ENCODE measurements at places on chromosomes 4 and X.

GRCh38 chr4:161642708-161643107, 521.1 kb downstream of the FSTL5 start:
- DNase-seq, result no peak

GRCh38 chr4:2172161-2172560, 69.8 kb downstream of the HAUS3 start:
- peak; percentile 25 for DNase-seq

- no peak for DNase-seq
These were observed 67.0 kb downstream of the HPF1 start for GRCh38 chr4:169690787-169691186.

DNA sequence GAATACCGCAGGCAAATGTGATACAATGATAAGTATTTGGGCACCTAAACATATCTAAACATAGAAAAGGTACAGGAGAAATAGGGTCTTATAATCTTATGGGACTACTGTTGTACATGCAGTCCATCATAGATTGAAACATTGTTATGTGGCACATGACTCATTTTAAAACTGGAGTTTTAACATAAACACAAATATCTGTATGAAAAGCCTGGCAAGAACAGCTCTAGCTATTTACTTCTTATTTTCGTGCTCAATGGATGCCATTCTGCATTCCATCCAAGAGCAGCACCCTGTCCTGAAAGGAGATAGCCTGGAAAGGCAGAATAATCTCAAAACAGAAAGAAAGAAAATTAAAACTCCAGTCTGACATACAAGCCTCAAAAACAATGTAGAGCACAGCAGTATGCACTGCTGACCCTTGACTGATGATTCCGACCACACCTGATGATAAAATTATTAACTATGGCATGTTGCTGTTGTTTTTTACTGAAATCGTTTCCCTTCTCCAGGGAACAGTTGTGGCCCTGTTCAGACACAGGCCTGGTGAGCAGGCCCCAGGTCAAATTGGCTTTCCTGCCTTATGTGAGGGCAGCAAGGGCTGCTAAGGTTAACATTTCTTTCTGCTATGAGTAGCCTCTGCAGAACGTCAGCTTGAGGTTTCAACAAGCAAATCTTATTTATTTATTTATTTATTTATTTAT, 152.7 kb downstream of the APBB2 start:
- DNase-seq, result no peak

DNA sequence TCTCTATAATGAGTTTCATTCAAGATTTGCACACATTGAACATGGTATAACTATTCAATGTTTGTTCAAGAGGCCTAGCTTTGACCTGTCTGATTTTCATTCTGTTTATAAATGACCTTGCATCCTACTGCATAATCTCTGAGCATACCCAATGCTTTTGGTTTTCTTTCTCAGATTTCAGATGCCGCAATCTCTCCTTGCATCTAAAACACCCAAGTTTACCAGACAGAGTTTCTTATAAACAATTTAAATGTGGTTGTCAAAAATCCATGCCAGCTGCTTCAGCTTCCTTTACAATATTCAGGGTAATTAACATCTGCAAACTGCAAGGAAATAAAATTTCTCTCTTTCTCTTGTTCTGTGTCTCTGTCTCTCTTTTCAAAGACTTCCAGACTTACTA, 123.0 kb upstream of the PCDH18 start:
- no peak for DNase-seq

- DNase-seq, result no peak
These were observed 165.6 kb downstream of the FRAS1 start for GRCh38 chr4:78222575-78223186.

- no peak for DNase-seq
These were observed 53.6 kb upstream of the RAP2C start for GRCh38 chrX:132272826-132273225.

Measured in activated CD4-positive, alpha-beta T cell treated with anti-CD3 and anti-CD28 coated beads, Interleukin-2, amount 10 ng/mL, durations not matched to agents 7 days and 5 days (primary cell).